ENCODE measurements at places on chromosomes 12 and 14. TPM values are rescaled to one million over a fixed set of nuclear protein-coding genes. Genes with fewer than 3 reads are reported as not detected.

DNA sequence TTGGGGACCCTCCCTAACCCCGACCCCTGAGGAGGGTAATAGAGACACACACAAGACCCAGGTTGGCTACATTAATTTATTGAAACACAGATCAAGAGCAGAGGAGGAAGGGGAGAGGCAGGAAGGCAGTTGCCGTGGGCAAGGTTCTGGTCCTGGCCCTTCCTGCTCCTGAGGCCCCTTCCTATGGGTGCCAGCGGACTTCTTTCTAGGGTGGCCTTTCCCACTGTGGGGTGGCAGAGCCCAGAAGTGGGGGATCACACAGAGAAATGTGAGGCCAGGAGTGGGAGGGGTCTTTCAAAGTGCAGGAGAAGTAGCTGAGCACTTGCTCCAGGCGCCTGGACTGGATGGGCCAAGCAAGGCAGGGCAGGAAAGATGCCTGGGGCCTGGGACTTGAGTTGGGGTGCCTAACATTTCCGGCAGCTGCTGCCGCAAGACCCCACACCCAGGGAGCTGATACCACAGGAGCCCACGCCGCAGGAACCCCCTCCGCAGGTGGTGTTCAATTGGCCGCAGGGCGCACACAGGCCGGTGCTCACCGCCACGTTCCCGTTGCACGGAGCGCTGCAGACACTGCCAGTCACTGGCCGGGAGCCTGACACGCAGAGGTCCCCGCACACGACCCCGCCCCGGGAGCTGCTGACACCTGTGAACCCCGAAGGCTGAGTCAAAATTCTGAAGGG is 5.3 kb downstream of the KRT81 start:
- no peak for DNase-seq

GRCh38 chr12:20368114-20368650 is at the start of gene PDE3A:
PDE3A (plus strand) TSS chr12:20368537; CDS start chr12:20369285, 748 bp downstream.
- DNase-seq = peak; percentile 85

DNA sequence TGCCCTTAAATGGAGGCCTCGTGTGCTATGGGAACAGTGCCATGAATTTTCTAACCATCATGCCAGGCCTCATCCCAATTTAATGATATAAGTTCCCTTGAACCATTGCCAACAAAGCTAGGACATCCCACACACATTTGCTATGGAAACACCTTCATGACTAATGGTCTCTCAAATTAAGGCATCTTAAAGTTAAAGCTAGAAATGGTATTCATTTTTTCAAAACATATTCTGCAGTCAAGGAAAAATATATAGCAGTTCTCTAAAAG is 117.3 kb downstream of the BTG1 start:
- no peak for DNase-seq

DNA sequence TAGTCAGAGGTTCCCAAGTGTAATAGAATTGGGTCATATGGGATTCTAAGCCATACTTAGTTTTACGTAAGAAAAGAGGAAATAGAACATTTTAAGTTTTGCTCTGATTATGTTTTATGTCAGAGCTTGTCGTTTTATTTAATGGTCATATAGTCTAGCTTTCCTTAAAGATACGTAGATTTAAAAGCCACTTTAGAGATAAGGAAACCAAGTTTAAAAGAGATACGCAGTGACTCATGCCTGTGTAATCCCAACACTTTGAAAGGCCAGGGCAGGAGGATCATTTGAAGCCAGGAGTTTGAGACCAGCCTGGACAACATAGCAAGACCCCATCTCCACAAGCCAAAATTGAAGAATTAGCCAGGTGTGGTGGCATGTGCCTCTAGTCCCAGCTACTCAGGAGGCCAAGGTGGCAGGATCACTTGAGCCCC is 19.5 kb downstream of the MAPK1IP1L start:
- DNase-seq = no peak

- peak; percentile 77 for DNase-seq
Observed at GRCh38 chr12:127165567-127166392, 1101.2 kb upstream of the TMEM132C start.

- no peak for DNase-seq
Observed at GRCh38 chr12:13386323-13387039, 190.0 kb downstream of the EMP1 start.

The KRT7 gene
- not detected for total RNA-seq

The KERA gene
- not detected for total RNA-seq
